ENCODE measurements at places on chromosomes 6 and 20.

- DNase-seq = no peak
Observed at GRCh38 chr6:29665942-29666825, 9.3 kb downstream of the MOG start.

- DNase-seq = no peak
Observed at GRCh38 chr6:167663784-167664443, 162.8 kb upstream of the AFDN start.

DNA sequence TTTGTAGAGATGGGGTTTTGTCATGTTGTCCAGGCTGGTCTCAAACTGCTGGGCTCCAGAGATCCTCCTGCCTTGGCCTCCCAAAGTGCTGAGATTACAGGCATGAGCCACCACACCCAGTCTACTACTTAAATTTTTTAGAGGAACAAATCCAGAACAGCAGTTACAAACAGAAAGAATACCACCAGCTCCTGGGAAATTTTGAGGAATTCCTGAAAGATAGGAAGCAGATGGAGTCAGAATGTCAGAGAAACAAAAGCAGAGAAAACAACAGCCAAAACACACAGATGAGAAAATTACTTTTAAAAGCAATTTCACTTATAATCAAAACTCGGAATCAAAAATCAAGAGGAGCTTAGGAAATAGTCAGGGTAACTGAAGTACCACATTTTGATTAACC, 543.3 kb upstream of the MARCKS start:
- DNase-seq = no peak

DNA sequence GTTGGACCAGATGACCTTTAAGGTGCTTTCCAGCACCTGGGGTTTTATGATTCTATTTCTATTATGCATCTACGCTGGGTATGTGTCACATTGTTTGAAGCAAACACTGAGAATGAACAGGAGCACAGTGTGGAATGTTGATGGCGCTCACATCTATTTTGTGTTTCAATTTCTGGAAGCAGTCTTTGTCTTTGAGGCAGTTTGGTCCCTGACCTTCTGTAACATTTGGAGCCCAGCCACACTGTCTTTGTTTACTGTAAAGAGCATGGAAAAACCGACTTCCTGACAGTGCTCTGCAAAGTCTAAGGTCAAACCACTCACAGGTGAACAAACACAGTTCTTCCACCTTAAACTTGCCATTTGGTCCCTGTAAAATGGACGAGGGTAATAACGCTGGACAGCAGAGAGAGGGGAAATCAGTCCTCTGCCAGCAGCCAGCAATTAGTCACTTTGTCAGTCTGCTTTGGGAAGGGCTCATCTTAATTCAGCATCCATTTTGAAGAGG, 155.5 kb downstream of the PRL start:
- no peak for DNase-seq

- no peak for DNase-seq
Observed at GRCh38 chr6:37679539-37680476, 17.9 kb downstream of the MDGA1 start.

- DNase-seq = no peak
Observed at GRCh38 chr6:18579166-18579565, 192.0 kb downstream of the RNF144B start.

GRCh38 chr6:114100215-114100994, 129.5 kb upstream of the HDAC2 start:
- no peak for DNase-seq

- DNase-seq = no peak
Observed at GRCh38 chr20:49259799-49260198, 18.1 kb downstream of the ZNFX1 start.

DNA sequence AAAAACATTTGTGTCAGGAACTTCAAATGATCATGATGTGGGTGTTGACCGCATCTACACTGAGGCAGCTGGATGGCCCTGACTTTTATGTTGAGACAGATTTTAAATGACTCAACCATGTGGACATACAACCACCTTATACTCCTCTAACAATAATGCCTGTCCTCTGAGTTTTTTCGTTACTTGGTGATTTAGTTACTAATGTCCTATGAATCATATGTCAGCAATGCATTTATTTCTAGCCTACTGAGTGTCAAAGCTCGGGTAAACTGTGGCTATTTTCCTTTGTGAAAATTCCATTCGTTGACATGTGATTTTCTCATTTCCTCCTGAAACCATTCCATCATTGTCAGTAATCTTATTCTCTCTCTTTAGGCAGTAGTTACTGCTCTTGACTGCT, 38.9 kb upstream of the NKX2-4 start:
- DNase-seq = no peak

DNA sequence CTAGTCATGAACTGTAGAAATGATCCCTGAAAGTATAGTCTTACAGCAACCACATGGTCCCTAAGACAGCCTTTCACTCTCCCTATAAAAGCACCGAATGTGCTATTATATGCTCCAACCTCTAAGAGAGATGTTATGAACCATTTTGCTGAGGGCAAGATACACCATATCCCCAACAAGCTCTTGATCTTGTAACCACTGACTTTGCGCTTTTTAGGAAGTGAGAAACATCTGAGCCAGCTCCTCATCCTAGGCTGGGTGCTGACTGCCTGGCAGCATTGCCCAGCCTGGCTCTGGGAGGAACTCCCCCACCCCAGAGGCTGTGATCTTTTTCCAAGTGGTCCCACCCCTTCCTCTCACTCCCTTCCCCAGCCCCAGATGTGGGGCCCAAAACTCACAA, 3.1 kb upstream of the EMILIN3 start:
- DNase-seq = no peak

GRCh38 chr6:117989086-117989485, 82.0 kb downstream of the SLC35F1 start:
- no peak for DNase-seq

GRCh38 chr6:110428153-110428552, 12.8 kb upstream of the DDO start:
- no peak for DNase-seq

DNA sequence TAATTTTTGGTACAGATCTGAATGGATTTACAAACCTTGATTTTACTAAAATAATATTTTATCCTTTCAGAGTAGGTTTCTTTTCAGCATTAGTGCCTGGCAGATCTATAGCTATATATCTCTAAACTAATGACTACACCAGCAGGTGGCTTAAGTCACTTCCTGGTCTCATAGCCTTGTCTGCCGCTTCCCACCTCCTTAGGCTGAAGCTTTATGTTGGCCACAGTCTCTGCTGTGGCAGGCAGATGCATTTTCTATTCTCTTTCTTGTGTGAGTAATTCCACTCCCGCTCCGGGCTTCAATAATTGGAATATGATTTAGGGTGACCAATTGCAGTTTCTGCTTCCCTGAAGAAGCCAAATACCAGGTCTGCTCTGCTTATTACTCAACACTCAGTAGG, 226.8 kb upstream of the HS3ST5 start:
- DNase-seq = no peak

DNA sequence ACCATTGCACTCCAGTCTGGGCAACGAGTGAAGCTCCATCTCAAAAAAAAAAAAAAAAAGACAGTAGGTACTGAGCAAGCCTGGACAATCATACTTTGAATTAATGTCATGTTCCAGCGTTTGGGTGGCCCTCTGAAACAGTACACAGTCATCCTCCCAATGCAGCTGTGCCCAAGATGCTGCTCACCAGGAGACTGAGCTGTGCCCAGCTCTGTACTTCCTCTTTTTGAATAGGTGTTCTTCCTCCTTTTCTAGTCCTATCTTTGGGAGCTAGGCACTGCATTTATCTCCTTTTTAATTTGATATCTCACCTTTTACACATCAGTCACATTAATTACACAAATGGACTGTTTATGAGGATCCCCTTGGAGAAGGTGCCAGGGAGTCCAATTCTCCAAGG, 101.5 kb downstream of the RPP40 start:
- peak; percentile 22 for DNase-seq

DNA sequence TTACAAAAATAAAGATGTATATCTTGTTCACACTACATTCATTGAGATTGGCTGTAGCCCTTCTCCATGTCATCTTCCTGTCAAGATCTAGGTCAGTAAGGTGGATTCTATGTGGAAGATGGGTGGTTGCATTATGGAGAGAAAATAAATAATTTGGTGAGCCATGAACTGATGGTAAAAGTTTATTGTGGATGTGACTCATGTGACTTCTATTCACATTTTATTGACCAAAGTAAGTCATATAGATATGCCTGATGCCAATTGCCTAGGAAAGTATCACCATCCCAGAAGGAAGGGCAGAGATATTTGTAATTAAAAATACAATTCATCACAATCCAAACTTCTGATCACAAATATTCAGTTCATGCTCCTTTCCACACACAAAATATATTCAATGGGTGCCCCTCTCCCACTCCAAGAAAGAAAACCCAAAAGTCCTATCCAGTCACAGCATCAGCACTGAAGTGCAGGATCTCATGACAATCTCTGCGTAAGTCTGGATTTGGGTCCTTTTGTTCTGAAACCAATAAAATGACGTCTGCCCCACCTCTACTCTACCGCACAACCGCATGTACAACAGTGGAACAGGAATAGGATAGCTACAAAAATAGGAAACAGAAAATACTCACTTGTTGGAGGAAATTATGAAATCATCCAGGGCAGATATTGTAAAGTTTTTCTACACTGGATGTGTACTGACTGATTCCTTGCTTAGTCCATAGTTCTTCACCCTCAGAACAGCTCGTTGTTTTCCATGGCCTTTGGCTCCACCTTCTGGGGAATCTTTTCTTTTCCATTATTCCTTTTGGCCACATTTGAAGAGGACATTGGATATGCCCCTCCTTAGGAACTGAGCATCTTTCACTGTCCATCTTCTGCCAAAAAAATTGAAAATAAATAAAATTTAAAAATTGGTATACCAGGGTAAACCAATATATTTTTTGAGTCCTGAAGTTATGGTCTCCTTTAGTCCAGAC, 16.1 kb upstream of the SLC17A3 start:
- peak; percentile 83 for DNase-seq

GRCh38 chr6:154624038-154624599, 109.1 kb upstream of the SCAF8 start:
- no peak for DNase-seq

GRCh38 chr6:3584606-3585005, 127.8 kb upstream of the SLC22A23 start:
- DNase-seq = no peak

DNA sequence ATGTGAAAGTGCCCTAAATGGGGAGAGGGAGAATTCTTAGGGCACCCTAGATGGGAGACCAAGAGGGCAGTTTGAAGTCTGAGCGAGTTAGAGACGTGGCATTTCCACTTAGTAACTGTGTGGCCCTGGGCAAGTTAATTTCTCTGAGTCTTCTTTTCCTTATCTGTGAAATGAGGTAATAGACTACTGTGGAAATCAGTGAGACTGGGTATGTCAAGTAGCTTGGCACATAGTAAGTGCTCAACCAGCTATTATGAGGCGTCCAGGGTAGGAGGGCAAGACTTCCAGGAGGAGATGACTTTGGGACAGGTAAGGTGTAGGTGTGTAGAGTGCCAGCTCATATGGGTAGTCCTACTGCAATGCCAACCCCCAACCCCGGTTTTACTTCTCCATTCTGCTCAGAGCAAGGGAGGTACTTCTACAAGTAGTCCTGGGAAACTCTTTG, 770 bp downstream of the KIF3B start:
- DNase-seq = peak; percentile 38

- no peak for DNase-seq
Observed at GRCh38 chr6:92582211-92582610, 837.1 kb downstream of the EPHA7 start.

- DNase-seq = no peak
Observed at GRCh38 chr20:58216334-58216733, 12.1 kb downstream of the ANKRD60 start.

DNA sequence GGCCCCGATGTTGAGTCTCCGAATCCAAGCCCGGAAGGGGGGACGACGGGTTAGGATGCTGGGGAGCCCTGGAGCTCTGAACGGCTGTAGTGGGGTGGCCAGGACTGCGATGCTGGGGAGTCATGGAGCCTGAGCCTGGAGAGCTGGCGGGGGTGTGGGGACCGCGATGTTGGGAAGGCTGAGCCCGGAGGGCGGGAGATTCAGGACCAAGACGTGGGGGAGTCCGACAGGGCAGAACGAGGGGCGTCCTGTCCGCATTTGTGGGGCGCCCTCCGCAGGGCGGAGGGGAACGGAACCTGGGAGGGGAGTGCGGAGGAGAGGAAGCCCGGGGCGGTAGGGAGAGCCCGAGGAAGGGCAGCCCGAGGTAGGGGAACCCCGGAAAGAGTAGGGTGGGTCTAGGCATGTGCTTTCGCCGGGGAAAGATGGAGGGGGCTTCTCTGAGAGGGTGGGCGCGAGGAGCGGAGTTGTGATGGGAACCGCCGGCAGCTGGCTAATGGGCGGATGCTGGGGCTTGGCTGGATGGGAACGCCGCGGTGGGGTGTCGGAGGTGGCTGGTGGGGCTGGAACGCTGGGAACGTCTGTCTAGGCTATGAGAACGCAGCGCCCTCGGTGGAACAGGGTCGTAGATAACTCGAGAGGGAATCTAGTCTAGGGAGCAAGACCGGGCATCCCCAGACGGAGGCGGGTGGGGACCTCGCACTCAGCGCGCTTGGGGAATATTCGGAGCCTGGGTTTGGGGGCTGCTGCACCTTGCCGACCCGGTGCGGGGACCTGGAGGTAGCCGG, 684 bp downstream of the PAQR8 start:
- DNase-seq = peak; percentile 54

DNA sequence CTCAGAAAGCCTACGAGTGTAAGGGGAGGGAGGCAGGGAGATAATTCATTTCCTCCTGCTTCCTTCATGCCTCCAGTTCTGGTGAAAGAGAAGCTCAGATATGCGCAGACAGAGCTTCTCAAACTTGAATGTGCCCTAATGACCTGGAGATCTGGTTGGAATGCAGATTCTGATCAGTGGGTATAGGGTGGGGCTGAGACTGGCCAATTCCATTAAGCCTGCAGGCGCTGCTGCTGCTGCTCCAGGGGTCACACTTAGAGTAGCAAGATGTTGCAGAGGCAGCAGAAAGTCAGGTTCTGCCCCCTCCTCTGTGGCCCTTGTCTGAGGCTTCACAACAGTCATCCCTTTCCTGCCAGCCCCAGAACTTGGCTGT, 161.0 kb downstream of the DHX35 start:
- DNase-seq = no peak

DNA sequence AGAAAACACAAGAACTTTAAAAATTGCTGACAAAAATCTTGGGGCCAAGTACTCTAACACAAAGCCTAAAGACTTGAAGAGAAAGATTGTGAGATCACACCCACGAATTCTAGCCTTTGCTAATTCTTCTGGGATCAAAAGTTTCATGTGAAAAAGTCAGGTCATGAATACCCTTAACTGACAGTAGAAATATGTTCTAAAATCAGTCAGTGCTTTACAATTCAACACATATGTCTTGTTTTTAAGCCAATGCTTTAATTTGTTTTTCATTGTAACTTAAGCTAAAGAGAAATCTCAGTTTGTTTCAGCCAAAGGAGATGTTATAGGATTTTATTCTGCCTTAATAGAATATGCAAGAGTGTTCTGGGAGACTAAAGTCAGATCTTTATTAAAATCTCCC, 78.2 kb upstream of the PLEKHG1 start:
- DNase-seq = no peak

GRCh38 chr6:46734867-46735719, at the start of gene PLA2G7:
TSS of gene PLA2G7 (minus strand) at chr6:46735375. CDS start at chr6:46722891, 12,484 bp downstream.
- DNase-seq = no peak

- DNase-seq = no peak
Observed at GRCh38 chr6:12715437-12715836, 1.1 kb upstream of the PHACTR1 start.

- DNase-seq = no peak
Observed at GRCh38 chr6:112237595-112237994, 16.8 kb downstream of the LAMA4 start.

All from OCI-M1 (cell line).